ENCODE measurements at places on chromosomes 11 and 22.

DNA sequence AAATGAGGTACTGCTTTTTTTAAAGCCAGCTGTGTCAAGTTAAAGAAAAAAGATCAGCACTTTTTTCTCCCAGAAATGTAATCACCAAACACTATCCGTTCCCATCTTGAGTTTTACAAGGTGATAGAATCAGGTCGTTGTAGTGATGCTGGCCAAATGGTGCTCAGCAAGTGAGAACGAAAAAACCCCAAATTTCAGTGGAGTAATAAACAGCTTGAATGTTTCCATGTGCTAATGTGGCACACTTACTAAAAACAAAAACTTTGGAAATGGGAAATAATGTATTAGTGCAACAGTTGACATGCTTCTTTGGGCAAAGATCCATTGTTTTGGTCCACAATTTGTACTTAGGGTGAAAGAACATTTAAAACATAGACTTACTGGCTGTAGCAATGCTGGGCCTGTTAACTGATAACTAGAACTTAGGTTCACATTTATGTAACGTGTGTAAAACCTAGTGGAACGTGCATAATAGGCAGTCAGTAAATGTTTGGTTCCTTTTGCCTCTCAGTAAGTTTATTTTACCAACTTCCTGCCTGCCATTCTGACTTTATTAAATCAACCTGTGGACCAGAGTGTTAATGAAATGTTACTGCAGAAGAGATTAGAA, 15.4 kb upstream of the GDPD4 start:
- DNase-seq, result no peak

GRCh38 chr11:27545035-27545434, 38.5 kb upstream of the LIN7C start:
- no peak for DNase-seq

- peak; percentile 59 for DNase-seq
Measured at GRCh38 chr22:39205344-39206021, 39.3 kb downstream of the PDGFB start.

- DNase-seq, result peak; percentile 46
Measured at GRCh38 chr22:43110927-43111623, 525 bp downstream of the BIK start.

GRCh38 chr11:123304828-123305466, 109.9 kb upstream of the CLMP start:
- no peak for DNase-seq

DNA sequence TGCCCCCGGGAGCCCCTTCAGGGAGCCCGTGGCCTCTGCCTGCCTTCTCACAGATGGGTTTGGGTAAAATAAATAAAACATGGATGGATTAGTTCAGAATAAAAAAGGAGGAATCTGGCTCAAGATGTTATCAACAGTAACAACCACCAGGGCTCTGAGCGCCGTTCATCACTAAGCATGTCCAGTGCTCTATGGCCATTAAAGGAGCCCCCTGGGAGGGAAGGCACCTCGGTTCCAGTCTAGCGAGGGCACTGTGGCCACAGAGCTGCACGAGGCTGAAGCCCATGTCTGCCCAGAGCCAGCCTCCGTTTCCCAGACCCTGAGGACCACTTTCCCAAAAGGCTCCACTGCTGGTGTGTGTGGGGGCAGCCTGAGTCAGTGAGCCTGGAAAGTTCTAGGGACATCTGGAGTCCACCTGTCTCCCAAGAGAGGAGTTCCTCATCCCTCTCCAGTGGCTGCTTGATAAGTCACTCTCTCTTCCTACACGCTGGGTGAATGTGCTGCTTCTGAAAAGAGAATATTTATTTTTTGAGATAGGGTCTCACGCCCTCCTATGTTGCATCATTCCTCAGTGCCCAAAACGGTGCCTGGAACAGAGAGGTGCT, 614.6 kb downstream of the TBC1D22A start:
- no peak for DNase-seq

GRCh38 chr11:100793525-100793924, 106.4 kb downstream of the ARHGAP42 start:
- DNase-seq, result no peak

GRCh38 chr11:1770061-1770460, 6.3 kb upstream of the CTSD start:
- DNase-seq, result no peak

- DNase-seq, result no peak
Measured at GRCh38 chr22:37328017-37328416, 45.7 kb downstream of the CYTH4 start.

DNA sequence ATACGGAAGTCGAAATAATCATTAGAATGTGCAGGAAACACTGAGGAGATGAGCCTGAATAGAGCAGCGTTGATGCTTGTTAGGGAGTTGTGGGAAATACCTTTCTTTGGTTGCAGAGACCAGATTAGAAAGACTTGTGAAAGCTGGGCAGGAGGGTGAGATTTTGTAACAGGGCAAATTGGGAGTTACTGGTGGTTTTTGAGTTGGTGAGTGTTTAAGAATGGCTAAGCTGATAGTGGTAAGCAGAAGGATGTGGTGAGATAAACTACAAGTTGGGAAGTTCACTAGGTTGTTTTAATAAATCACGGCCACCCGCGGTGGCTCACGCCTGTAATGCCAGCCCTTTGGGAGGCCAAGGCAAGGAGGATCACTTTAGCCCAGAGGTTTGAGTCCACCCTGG, 34.4 kb downstream of the MCAM start:
- DNase-seq, result peak; percentile 77

GRCh38 chr11:75264356-75264755, 23.8 kb downstream of the TPBGL start:
- DNase-seq, result no peak

- DNase-seq, result no peak
Measured at GRCh38 chr11:65207918-65208784, 26.4 kb downstream of the CAPN1 start.

DNA sequence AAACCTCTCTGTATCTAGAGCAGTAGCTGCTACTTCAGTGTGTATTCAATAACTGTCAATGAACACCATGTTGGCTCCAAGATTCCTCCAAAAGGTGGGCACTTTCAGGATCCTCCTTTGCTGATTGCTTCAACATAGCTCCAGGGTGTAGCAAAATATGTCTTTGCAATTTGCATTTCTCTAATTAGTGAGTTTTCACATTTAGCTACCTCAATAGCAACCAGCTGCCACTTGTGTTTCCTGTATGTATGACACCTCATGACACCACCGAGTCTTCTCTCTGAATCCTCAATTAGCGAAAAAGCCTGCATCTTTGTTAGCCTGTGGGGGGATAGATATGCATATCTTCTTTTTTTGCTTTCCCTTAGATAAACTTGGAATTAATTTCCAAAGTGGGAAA, 898.3 kb upstream of the FAT3 start:
- DNase-seq, result no peak

DNA sequence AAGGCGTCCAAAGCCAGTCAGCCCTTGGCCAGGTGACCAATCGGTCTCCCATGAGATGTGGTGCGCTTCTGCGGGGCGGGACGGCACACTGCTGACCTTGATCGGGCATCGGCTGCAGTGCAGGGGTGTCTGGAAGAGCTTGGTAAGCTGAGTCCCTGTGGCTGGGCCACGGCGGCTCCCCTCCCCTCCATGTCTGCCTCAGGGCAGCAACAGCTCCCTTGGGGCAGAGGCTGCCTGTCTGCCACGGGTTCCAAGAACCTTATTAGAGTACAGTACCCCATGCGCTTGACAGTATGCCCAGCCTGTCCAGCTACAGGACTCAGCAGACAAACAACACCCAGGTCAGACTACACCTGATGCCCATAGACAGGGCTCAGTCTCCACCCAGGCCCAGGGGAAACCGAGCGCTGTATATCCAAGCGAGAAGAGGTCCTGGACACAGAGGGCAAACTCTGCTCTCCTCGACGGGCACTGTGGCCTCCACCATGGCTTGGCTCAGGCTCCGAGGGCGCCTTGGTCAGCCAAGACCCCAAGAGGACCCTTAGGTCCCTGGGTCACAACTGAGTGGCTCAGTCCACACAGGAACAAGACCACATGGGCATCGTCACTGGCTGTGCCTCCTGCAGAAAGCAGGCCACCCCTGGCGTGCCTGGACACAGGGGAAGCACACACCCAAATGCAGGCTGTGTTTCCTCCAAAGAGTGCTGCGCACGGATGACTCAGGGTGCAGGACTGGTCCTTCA, 18.9 kb downstream of the TSPAN32 start:
- peak; percentile 12 for DNase-seq

- no peak for DNase-seq
Measured at GRCh38 chr11:69244266-69244665, 49.7 kb upstream of the MYEOV start.

DNA sequence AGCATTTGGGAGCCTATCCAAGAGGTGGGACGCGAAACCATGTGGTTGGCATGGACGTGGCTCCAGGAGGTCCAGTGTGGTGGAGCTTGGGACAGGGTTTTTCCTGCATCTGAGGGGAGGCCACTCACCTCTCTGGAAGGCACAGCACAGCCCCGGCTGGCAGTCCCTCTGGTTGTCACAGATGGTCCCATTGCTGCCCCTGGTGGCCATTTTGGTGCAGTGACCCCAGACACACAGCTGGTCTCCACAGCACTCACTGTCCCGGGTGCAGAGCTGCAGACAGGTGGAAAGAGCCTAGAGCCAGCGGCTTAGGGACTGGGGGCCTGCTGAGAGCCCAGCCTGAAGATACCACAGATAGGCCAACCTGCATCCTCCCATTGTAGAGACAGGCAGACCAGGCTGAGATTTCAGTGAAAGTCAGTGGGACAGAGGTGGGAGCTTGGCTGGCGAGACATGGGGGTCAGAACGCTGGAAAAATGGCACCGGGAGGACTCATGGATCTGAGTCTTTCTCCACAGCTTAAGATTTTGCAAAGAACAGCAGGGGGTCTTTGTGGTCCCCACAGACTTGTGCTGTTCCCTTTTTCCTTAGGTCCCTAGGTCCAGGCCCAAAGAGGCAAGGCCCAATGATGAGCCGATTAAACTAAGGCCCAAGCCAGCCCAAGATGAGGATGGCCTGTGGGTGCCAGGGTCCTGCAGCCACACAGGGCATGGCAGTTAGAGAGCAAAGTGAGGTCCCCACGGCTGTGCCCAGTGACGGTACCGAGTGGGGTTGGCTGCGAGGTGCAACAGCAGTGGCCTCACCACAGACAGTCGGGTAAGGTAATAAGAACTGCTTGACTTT, 41.4 kb downstream of the DKK3 start:
- peak; percentile 64 for DNase-seq

DNA sequence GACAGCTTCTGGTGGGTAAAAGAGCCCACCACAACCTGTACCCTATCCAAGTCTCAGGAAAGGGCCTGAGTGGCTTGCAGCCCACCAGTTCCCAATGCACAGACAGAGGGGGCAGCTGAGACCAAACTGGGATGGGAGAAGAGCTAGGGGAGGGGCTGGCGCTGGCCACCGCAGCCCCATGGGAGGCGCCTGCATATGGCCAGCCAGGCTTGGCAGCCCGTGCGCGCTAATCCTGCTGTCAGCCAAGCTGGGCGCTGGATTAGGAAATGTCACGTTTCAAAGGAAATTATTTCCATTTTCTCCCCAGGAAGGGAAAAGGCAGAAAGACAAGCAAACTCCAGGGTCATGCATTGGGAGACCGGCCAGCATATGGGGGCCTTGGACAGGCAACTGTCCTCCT, 236.8 kb downstream of the BUD13 start:
- no peak for DNase-seq

- no peak for DNase-seq
Measured at GRCh38 chr11:16796311-16796710, 57.9 kb downstream of the C11orf58 start.

- no peak for DNase-seq
Measured at GRCh38 chr11:17742019-17742418, 7.4 kb downstream of the KCNC1 start.

DNA sequence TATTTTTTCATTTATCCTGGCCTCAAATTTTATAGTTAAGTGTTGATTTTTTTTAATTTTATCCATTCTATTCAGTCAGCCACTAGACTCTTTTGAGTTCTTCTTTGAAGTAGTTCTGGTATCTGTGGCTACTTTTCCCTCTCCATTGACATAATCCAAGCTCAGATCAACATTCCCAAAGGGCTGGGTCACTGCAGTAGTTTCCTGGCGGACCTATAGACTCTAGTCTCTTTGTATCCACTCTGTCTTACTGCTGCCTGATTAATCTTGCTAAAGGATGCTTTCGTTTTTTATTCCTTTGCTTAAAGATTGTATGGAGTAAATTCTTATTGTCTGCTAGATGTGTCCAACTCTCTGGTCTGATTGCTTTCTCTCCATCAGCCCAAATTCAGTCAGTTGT, 87.6 kb downstream of the UVRAG start:
- DNase-seq, result no peak

- DNase-seq, result no peak
Measured at GRCh38 chr11:7964873-7965272, 374 bp downstream of the NLRP10 start.

DNA sequence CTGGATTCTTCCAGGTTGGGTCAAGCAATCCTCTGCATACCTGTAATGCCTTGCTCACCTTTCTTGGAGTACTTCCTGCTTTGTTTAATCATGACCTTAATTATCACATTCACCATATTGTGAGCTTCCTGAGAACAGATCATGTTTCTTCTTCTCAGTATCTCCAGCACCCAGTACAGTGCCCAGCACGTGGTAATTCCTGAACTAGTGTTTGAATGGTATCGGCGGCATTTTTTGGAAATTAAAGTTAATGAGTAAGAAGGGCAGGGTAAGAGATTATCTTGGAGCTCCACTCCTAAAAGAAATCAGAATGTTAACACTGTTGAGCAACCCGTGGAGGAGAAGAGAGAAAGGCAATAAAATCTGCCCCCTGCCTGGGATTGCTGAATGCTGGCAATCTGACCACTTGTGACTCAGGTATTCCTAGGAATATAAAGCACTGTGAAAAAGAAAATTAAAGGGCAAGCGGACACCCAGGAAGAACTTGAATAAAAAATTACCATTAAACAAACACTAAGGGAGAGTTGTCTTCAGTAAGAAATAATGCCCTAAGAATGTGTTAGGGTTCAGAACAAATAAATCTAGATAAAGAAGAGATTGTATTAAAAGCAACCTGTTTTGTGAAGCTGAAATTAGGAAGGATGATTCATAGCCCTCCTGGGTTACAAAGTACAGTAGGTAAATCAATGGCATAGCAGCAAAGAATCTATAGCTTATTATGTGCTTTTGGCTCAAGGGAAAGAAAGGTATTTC, 92.9 kb downstream of the PDHX start:
- DNase-seq, result no peak

DNA sequence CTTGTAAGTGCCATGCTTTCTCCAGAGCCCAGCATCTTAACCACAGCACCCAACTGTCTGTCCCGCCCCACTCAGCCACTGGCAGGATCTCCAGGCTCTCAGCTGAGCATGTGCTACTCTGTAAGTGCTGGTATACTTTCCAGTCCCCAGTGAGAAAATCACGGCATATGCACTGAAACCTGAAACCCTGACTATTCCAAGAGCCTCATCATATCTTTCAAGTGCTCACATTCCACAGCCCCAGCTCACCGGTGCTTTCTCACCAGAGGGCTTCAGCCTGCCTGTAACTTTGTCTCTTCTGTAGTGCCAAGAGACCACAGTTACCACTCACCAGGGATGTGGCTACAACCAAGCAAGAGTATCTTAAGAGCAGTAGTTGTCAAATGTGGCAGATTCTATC, 24.4 kb upstream of the PAMR1 start:
- no peak for DNase-seq

- DNase-seq, result no peak
Measured at GRCh38 chr11:93519179-93519578, 24.0 kb downstream of the SMCO4 start.

GRCh38 chr11:70176940-70177689, 26.0 kb upstream of the FADD start:
- DNase-seq, result peak; percentile 57

GRCh38 chr11:102306048-102306597, 11.2 kb upstream of the BIRC3 start:
- no peak for DNase-seq

- DNase-seq, result no peak
Measured at GRCh38 chr11:116110356-116110755, 606.1 kb upstream of the CADM1 start.

All from NB4 (cell line).